Camera-type eye (tissue), 1 donor: ENCODE measurements at places on chromosomes 2 and 18. TPM values are rescaled to one million over a fixed set of nuclear protein-coding genes. Genes with fewer than 3 reads are reported as not detected.

REG3A gene
- not detected for total RNA-seq

RAD51AP2 gene
- 0.27 TPM for total RNA-seq

DNAH6 gene
- 2.5 TPM for total RNA-seq

CTNNA2 gene
- total RNA-seq, result 53.4 TPM

FAM237A gene
- total RNA-seq, result not detected

DPP10 gene
- total RNA-seq, result 22.3 TPM
